ENCODE measurements at places on chromosomes 3 and 15.

DNA sequence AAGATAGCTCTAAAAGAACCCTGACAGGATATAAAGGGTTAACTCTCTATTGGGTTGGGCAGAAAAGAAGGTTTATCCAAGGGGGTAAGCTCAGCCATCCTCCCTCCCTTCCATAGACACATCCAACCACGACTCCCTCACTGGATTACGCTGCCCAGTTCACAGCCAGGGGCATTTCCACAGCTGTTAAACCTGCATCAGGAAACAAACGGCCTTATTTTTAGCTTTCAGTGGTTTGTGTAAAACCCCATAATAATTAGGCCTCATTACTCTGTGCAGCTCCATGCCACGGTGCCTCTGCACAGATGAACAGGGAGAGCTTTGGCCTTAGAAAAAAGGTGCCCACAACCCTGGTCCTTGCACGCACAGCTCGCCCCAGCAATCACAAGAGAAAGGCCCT, 110.6 kb downstream of the GABRB3 start:
- DNase-seq: no peak

DNA sequence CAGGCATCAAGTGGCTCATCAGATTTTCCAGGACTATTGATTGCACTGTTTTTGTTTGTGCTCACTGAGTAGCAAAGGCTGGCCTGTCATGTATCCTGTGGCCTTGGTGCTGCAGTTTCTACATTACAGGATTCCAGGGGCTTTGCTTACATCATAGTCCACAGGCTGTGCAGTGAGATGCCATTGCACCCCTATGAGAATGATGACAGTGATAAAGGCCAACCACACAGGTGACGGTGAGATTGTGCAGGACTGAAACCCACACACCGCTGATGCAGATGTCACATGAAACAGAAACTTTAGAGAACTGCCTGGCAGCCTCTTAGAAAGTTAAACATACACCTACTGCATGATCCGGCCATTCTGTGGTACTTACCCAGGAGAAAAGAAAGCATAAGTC, 195.0 kb upstream of the UBE3A start:
- no peak for DNase-seq

DNA sequence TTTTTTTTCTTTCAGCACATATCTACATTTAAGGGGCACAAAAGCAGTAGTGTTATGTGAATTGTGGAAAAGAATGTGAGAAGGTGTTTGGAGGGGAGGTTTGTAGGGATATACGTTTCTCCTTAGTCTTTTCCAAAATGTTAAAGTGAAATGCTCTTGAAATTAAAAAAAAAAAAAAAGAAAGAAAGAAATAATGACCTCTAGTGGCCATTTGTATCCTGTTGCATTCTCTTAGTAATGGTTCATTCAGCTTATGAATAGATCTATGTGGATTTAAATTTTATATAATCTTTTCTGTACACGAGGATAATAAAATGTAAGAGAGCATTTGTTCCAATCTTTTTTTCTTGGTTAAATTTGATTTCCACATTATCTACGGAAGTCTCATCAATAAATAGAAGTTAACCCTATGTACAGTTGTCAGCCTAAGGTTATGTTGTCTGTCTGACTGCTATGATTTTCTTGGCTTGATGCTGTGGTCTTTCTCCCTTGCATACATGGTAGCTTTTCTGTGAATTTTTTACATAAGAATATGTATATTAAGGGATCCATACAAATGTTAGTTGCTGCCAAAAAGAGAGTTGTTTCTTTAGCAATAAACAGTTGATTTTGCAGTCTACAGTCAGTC, 1.7 kb downstream of the P2RY13 start:
- no peak for DNase-seq

DNA sequence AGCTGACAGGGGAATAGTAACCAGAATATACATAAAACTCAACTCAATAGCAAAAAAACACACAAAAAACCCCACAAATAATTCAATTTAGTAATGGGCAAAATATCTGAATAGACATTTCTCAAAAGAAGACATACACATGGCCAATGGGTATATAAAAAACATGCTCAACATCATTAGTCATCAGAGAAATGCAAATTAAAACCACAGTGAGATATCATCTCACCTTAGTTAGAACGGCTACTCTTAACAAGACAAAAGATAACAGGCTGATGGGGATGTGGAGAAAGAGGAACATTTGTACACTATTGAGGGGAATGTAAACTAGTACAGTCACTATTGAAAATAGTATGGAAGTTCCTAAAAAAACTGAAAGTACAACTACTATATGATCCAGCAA, 678.6 kb downstream of the MECOM start:
- no peak for DNase-seq

DNA sequence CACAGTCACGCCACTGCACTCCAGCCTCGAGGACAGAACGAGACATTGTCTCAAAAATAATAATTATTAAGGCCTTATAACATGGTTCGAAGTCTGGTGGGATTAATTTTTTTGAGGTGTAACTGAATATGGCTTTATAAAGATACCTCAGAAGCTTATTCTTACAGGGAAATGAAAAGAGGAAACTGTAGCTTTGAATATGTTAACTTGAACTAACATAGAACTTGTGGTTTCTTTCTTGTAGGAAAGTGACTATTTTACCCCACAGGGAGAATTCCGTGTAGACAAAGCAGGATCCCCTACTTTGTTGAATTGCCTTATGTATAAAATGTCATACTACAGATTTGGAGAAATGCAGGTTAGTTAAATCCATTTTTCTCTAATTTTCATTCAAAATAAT, 96.3 kb downstream of the STT3B start:
- no peak for DNase-seq

- DNase-seq: no peak
Measured at GRCh38 chr3:144010371-144010770, 38.7 kb downstream of the DIPK2A start.

DNA sequence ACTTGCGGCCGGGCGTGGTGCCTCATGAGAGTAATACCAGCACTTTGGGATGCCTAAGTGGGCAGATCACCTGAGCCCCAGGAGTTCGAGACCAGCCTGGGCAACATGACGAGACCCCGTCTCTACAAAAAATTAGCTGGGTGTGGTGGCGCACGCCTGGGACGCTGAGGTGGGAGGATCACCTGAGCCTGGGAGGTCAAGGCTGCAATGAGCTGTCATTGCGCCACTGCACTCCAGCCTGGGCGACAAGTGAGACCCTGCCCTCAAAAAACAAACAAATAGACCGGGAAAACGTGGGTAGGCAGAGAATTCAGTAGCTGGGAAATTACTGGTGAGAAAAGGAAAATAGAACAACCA, 667 bp downstream of the UMPS start:
- DNase-seq: no peak

- no peak for DNase-seq
Measured at GRCh38 chr3:79846148-79846933, 78.5 kb upstream of the ROBO1 start.

- no peak for DNase-seq
Measured at GRCh38 chr3:8619548-8619947, 25.1 kb downstream of the SSUH2 start.

DNA sequence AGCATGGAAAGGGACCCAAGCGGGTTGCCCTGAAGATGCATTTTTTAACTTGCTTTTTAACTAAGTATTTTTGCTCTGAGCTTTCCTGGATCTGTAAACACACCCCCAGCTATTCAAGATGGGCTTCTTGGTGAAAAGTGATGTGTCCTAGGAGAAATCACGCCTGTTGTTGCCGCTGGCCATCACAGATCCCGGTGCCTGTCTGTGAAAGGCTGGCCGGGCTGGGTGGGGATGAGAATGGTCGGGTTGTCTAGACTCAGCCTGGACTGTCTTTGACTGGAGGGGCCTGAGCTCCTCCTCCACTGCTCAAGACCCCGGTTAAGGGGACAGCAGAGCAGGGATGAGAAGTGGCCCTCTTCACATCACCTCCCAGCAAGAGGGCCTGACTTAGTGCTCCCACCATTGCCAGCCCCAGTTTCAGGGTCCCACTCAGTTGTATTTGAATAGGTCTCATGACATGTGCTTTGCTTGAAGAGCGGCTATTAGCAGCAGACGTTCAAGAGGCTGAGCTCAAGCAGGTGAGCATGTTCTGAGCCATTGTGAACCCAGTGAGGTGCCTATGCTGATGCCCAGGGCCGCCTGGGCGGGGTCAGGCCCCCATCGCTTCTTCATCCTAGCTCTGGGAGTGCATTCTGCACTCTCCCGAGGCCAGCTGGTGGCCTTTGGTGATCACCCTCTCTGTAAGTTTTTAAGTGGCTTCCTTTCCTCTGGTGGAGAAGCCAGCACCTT, 79.9 kb downstream of the IGF1R start:
- DNase-seq: no peak

DNA sequence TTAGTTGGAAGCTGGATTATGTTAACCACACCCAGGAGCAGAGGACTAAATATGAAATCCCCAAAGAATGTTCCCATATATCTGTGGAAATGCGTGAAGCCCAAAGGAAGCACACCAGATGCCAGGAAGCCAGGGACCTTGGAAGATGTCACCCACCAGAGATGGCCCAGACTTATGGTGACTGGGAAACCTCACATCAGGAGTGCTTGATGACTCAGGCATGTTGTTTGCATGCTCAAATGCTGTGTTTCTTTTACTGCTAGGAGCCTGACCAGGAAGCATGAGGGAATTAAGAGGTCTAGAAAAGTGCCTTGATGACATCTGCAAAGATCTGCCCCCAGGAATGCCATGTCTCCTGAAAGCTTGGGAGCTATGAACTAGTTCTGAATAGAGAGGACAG, 109.0 kb upstream of the SLC2A2 start:
- DNase-seq: no peak

DNA sequence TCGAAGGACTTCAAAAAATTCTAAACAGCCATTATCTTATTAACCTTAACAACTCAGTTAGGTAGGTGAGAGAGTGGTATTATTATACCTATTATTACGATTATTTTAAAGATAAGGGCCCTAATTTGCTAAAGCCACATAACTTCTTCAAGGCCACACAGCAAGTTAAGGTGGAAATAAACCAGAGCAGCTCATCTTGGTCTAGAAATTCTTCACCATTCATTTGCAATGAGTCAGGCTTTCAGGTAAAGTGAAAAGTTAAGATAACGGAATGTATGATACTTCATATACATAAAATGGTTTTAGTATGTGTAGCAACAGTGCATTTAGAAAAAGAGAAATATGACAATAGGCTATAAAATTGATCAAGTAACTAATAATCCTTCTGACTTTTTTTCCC, 920.2 kb downstream of the ROBO1 start:
- DNase-seq: no peak

- DNase-seq: no peak
Measured at GRCh38 chr3:153614563-153614962, 452.5 kb downstream of the RAP2B start.

- DNase-seq: no peak
Measured at GRCh38 chr15:79994615-79995014, 23.6 kb upstream of the BCL2A1 start.

- no peak for DNase-seq
Measured at GRCh38 chr15:92724144-92724543, 68.6 kb upstream of the FAM174B start.

DNA sequence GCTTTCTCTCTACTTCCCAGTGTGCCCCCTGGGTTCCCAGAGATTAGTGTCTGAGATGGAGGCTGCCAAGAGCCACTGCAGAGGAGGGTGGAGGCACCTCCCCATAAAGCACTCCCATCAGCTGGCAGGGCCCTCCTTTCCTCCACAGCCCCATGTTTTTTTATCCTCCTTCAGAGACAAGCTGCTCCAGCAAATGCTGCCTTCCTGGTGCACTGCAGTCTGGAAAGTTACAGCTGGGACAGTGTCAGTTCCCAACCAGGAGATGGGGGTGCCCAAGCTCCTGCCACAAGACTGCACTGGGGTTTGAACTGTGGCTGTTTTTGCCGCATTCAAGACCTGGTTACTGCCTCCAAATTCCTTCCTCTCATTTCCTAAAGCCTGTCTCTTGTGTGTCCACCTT, 206.1 kb downstream of the CADPS start:
- DNase-seq: no peak

DNA sequence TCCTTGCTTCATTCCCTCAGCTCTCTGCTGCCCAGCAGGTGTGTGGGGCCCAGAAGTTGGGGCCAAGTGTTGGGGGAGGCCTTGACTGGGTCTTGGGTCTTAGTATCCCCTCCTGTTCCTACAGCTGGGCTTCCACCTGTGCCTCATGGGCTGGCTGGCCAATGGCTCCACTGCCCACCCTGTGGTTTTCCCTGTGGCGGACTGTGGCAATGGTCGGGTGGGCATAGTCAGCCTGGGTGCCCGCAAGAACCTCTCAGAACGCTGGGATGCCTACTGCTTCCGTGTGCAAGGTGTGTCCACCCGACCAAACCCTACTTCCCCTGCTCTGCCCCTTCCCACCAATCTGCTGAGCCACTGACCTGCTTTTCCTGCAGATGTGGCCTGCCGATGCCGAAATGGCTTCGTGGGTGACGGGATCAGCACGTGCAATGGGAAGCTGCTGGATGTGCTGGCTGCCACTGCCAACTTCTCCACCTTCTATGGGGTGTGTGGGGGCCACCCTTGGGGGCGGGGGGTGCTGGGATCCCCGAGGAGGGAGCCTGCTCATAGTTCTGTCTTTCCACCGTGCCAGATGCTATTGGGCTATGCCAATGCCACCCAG, 10.9 kb downstream of the NT5DC2 start:
- DNase-seq: no peak

DNA sequence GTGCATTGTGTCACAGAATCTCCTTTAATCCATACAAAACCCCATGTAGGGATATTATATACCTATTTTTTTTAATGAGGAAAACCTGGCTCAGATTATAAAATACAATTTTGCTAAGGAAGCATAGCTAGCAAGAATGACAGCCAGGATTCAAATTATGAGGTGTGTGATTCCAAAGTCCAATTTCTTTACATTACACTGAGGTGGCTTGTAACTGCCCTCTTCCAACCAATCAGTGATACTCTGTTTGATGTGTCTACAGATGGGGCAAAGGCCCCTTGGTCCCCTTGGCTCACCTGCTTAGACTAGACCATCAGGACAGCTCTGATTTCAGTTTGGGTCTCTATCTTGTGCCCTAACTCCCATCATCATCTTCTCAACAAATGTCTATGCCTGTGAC, 120.3 kb upstream of the ADAMTS9 start:
- DNase-seq: no peak

DNA sequence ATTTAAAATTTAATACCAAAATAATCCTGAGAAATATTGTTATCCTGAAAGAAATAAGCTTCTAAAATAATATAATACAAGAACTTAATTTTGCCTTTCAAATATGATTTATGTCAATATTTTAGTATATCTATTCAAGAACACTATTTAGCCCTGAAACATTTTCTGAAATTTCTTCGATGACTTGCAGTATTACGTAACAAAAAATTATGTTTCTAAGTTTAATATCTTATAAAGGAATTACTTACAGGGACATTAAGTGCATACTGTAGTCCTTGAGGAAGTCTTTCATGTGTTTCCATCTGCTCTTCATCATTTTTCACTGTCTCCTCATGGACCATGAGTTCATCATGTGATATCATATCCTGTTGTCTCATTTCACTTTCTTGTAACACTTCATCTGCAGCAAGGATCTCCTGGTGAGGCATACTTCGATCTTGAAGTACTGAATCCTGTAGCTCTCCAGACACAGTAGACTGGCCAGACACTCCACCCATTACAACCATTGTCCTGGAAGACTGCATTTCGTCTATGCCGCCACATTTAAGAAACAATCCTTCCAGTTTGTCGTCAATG, 62.0 kb downstream of the ZNF148 start:
- no peak for DNase-seq
